ENCODE measurements at places on chromosomes 3 and 15. TPM values are rescaled to one million over a fixed set of nuclear protein-coding genes. Genes with fewer than 3 reads are reported as not detected.
A peak's percentile ranks its signal among the peaks of the same experiment; 100 is the strongest.

DNA sequence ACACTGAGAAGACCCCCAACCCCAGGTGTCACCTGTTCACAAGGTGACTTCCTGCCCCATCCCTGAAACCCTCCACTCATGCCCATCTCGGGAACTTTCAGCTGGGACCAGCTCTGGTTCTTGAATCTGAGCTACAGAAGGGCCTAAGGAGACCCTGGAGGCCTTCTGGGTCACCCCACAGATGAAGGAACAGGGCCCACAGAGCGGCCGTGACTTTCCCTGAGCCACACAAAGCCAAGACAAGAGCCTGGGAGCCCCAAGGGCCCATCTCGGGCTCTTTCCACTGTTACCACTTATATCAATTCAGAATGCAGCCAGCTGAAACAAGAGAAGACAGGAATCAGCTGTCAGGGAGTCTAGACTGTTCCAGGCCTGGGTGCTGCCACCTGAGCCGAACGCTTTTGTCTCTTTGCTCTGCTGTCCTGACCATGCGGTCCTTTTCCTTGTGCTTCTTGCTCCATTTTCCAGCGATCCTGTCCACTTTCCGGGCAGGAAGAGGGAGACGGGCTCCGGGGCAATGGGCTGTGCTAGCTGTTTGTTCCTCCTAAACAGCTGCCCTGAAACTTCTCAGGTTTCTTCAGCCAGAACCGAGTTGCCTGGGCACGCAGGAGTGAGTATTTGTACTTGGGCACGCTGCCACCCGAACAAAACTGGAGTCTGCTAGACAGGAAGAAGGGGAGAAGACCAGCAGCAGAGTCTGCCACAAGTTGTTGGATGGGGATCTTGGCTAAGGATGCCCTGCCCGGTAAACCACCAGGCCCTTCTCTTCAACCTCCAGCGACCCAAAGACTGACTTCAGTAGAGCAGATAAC lies 28.0 kb upstream of the PIGZ start:
- no peak for DNase-seq

- DNase-seq: no peak
These were observed 40.5 kb downstream of the PTPRG start for GRCh38 chr3:61601831-61602230.

DNA sequence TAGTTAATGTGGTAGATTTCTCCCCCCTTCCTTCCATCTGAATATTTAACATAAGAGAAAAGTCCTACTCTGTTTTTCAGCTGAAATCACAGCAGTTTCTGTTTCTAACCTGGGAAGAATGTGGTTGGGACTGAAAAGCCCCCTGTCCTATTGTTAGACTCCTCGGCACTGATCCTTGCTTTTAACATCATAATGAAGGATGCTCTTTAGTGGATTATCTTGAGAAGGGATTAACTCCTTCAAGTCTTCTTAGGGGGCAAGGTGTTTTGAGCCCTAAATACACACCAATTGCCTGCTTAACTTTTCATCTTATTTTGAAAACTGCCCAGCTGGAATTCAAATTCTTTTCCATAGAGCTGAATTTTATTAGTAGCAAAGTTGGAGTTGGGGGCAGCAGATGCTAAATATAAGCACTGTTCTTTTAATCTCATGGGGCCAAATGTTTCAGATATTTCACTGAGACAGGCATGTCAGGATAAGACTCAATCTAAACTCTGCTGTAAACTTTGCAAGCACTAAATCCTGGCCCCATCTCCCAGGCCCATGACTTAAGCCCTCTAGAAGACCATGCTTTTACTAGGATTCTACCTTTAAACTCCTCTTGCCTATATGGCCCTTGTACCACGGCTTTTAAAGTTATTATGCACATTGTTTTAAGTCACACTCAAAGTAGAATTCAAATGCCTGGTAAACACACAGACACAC lies 243.2 kb upstream of the NR2F2 start:
- DNase-seq: no peak

PYGO1 gene
- total RNA-seq: 5.4 TPM

GRCh38 chr15:62933386-62933785 lies 109.2 kb upstream of the TPM1 start:
- DNase-seq: peak; percentile 31

DNA sequence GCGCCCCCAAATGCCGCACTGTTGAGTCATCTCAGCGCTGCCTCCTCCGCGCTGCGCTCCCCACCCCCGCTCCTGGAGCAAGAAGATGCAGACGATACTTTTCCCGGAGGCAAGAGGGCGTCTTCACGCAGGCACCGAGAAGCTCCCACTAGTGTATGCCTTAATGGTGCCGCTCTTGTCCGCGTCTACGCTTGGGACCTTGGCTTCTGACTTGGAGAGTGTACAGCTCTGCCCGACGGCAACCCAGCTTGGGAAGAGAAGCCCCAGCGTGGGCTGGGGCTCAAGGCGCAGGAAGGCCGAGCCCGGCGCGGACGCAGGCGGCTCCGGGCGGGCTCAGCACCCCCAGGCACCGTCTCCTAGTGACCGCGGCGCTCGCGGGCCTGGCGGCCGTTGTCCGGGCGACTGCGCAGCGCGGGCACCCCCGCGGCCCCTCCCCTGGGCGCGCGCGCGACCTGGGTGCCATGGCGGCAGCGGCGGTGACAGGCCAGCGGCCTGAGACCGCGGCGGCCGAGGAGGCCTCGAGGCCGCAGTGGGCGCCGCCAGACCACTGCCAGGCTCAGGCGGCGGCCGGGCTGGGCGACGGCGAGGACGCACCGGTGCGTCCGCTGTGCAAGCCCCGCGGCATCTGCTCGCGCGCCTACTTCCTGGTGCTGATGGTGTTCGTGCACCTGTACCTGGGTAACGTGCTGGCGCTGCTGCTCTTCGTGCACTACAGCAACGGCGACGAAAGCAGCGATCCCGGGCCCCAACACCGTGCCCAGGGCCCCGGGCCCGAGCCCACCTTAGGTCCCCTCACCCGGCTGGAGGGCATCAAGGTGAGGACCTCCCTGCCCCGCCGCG lies at the start of gene P4HTM:
TSS of gene P4HTM (plus strand) at position 446 of the 840 bp plus-strand sequence. CDS start at position 462, 16 bp downstream.
- peak; percentile 87 for DNase-seq

DNA sequence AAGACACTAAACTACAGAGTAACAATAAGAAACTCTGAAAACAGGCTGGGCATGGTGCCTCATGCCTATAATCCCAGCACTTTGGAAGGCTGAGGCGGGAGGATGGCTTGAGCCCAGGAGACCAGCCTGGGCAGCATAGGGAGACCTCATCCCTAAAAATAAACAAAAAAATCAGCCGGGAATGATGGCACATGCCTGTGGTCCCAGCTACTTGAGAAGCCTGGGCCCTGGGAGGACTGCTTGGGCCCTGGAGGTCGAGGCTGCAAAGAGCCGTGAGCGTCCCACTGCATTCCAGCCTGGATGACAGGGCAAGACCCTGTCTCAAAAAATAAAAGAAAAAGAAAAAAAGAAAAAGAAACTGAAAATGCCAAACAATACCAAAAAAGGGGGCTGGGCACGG lies 55.4 kb downstream of the TMCC1 start:
- peak; percentile 26 for DNase-seq

RAB6B gene
- 0.62 TPM for total RNA-seq

MCF2L2 gene
- total RNA-seq: not detected

GRCh38 chr3:35043040-35043439 lies 596.3 kb upstream of the ARPP21 start:
- DNase-seq: no peak

DNA sequence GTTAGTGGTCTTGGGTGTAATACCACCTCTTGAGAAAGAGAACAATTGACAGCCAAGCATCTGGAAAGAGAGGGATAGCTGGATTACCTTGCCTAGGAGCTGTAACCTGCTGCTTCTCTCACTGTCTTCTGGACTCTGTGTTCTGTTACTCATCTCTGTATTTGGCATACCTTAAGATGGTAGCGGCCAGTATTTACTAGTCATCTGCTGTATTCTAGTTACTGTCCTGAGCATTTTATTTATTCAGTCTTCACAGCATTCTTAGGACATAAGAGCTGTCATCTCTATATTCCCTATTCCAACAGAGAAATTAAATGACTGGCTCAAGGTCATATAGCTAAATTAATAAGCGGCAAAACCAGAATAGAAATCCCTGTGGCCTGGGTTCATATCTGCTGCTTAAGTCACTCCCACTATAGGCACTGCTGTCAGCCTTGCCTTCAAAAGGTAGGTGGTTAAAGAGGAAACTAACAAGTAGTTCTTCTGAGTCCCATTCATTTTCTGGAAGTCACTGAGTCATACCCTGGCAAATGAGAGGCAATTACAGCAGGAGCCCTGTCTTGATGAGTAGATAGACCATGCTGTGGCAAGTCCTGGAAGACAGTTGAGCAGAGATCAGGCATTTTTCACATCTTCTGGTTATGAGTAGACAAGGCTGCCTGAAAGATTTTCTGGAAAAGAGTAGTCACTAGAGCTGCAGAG lies 68.2 kb downstream of the RAB7A start:
- peak; percentile 93 for DNase-seq

PRKAR2A gene
- 20.4 TPM for total RNA-seq

- DNase-seq: no peak
These were observed 416.0 kb downstream of the OCA2 start for GRCh38 chr15:27683121-27683520.

- DNase-seq: no peak
These were observed 155.8 kb downstream of the GHSR start for GRCh38 chr3:172292422-172292821.

DNA sequence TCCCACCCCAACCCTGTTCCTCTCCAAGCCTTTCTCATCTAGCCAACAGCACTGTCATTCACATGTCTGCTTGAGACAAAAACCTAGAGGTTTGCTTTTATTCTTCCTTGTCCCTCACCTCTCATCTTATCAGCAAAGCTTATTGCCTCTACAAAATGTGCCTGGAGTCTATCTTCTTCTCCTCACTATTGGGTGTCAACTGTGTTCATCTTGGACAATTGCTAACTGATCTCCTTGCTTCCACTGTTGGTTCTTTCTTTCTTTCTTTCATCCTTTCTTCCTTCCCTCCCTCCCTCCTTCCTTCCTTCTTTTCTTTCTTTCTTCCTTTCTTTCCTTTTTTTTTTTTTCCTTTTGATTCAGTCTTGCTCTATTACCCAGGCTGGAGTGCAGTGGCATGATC lies 48.2 kb downstream of the FOXL2 start:
- no peak for DNase-seq

ARHGEF26 gene
- total RNA-seq: 4.1 TPM

GRCh38 chr15:35751413-35752133 lies 205.6 kb upstream of the DPH6 start:
- DNase-seq: peak; percentile 67

GRCh38 chr15:85587707-85588411 lies 206.9 kb downstream of the KLHL25 start:
- peak; percentile 64 for DNase-seq

- DNase-seq: peak; percentile 83
These were observed 68.0 kb downstream of the DIPK2A start for GRCh38 chr3:144039661-144040060.

DNA sequence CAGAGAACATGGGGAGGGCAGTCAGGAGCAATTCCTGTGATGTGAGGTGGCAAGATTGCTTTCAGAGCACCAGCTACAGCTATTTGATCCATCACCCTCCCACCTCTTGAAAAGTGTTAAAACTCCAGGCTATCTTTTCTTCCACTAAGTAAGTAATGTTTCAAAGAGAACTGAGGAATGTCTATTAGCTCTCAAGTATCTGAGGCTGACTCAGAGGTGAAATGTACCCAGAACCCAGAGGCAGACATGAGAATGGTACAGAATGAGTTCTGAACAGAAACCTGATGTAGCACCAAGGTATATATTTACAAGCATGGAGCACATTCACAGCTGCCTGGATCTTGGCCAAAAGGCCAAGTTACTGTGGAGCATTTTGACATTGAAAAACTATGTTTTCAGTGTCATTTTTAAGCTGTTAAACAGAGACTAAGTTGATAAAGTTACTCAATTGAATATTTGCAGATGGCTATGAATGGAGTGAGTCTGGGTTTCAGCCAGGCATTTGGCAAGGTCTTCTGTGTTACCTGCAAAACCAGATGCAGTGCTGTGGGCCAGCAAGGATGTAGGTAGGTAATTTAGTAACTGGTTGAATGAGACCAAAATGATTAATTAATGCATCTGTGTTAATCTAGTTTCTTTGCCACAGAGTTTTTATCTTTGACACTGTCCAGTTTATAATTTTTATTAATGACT lies 227.7 kb upstream of the CD96 start:
- DNase-seq: peak; percentile 20

LMAN1L gene
- total RNA-seq: not detected

DNA sequence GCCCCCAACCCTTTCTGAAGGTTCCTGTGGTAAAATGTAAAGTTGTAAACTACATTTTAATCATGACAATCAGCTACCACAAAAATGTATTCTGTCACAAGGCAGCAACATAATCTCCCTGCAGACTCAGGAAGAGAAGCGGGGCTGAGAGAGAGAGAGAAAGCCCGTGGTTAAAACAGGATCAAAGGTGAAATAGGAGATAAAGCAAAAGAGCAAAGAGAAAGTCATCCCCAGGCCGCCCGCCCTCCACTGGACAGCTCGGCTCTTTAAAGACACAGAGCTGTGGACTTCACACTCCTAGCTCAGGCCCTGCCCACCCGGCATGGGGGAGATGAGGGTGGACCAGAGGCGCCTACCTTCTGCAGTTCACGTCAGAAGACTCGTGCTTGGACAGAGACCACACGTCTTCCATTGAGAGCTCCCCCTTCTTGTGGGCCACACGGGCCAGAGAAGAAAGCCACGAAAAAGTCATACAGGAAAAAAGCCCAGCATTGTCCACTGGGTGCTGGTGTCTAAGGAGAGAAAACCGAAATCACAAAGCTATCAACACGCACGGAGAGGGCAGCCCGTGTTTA lies 29.4 kb downstream of the ABCC5 start:
- DNase-seq: peak; percentile 66

DNA sequence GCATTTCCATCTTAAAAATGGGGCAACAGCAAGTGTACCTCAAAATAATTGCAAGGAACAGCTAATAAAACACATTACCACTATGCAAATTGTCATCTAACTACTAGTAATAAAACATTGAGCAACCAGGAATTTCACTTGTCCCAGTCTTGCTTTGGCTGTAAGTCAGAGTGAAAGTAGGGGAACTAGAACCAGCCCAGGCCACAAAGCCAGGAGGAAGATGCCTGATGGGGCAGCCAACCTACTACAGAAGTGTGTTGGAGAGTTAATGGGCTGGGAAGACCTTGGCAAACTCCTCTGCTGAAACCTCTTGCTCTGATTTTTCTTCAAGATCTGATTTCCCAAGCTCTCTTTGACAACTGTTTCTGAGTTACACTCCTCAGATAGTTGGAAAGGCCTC lies 40.2 kb upstream of the LPP start:
- no peak for DNase-seq

Data from M059J (cell line).